ENCODE measurements at places on chromosomes 5 and 9.

GRCh38 chr9:100525563-100525962, 52.3 kb upstream of the CAVIN4 start:
- DNase-seq = no peak

GRCh38 chr5:32092938-32093812, 80.9 kb downstream of the GOLPH3 start:
- DNase-seq = peak; percentile 60

GRCh38 chr5:124157320-124157719, 589.1 kb downstream of the ZNF608 start:
- no peak for DNase-seq

DNA sequence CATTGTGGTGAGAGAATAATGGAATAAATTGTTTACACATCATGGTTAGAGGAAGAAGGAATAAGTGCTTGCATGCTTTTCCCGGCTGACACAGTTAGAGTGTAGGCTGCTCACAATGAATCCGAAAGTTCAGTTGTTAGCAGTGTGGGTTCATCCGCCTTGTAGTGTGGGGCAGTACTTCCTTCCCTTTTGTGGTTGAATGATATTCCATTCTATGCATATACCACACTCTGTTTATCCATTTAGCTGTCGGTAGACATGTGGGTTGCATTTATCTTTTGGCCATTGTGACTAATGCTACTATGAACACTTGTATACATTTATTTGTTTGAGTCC, 84.0 kb downstream of the COL5A1 start:
- DNase-seq = no peak

DNA sequence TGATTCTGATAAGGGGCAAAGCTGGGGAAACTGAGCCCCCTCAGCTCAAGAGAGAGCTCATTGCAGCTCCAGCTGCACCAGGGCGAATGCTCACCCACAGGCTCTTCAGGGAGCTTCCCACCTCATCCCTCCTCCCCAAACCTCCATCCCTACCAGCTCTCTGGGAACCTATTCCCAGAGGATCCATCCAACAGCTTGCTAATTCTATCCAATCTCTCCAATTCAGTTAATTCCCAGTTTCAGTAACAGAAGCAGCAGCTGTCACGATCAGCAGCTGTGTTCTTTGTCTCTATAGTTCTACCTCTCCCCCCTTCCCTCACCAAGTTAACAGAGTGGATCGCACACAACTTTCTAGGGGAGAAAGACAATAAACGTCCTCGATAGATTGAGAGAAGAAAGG, 135.5 kb upstream of the EFNA5 start:
- no peak for DNase-seq

DNA sequence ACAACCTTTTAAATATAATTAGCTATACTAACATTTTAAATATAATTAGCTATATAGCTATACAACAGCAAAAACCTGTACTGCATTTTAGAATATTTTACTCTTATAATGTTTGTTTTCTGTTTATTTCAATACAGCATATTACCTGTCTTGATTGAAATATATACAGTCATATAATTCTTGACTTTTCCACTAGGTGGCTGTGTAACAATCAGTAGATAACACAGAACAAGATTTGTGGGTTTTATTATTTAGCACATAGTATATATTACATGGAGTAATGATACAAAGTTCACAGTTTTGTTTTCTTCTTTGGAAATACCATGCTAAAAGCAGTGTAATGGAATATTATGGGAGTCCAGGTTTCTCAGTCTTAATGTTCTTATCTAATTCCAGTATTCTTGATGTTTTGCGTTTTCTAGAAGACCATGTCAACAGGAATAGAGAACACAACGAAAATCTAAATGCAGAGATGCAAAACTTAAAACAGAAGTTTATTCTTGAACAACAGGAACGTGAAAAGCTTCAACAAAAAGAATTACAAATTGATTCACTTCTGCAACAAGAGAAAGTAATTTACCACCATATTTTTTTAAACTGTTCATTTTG, 13.3 kb downstream of the HMMR start:
- peak; percentile 22 for DNase-seq

- no peak for DNase-seq
Observed at GRCh38 chr5:40497573-40497972, 182.1 kb upstream of the PTGER4 start.

DNA sequence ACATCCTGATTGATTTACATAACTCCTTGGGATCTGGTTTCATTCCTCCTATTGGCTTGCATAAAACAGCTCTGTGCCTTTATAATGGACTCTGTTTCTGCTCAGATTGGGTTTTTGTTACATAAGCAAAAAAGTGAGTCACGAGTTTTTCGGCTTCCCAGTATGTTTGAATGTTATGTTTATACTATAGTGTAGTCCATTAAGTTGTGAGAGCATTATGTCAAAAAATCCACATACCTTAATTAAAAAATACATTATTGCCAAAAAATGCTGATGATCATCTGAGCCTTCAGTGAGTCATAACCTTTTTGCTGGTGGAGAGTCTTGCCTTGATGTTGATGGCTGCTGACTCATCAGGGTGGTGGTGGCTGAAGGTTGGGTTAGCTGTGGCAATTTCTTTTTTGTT, 144.6 kb downstream of the CCDC171 start:
- no peak for DNase-seq

GRCh38 chr9:71980266-71981190, 69.1 kb downstream of the C9orf85 start:
- DNase-seq = no peak

GRCh38 chr9:3855929-3856328, 330.1 kb upstream of the RFX3 start:
- DNase-seq = no peak
